ENCODE measurements at places on chromosomes 7 and 10.

DNA sequence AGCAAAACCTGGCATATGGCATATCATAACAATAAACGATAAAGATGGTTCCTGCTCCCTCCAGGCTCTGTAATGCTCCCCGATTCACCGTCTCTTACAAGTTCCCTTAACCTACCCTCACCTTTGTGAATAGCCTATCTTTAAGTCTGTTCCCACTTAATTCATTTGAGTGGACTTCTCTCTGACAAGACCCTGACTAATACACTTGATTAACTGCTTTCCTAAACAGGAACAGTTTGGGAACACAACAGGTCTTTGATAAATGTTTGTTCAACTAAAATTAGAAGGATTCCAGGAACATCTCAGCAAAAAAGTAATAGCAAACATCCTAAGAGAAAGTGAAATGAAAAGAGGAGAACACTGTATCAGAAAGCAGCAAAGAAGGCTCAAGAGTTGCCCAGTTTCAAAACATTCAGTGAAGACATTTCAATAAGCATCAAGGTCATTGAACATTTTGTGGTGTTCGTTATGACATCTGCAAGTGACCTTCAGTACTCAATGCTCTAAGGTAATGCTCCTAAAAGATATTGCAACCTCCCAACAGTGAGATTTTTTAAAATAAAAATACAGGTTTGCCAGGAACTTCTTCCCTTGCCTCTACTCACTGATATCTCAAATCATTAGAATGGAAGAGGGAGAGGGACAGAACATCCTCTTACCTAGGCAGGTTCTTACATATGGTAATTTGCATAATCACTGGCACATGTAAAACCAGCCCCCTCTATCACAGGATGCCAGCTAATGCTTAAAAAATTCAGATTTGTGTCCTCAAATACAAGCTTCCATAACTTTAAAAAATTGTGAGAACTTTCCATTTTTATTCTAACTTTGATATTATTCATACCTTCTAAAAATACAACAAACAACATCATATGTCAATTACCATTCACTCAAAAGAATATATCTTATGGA, 11.4 kb upstream of the ARHGAP12 start:
- no peaks in the 10 kb centered on the region for H3K4me1 ChIP-seq
- no peak for DNase-seq
- peaks cover 8% of the 10 kb centered on the region for H3K27me3 ChIP-seq
- no peak overlapping the region for H3K4me3 ChIP-seq
- H3K36me3 ChIP-seq: no peaks in the 10 kb centered on the region
- H3K27ac ChIP-seq: no peak overlapping the region

GRCh38 chr10:86958116-86958900, at the start of gene SNCG:
SNCG (plus strand) TSS chr10:86958599; CDS start chr10:86958698, 99 bp downstream.
- peaks cover 2% of the 10 kb centered on the region for H3K4me1 ChIP-seq
- DNase-seq: no peak
- H3K36me3 ChIP-seq: no peaks in the 10 kb centered on the region
- no peak within 1 kb of the TSS for H3K27ac ChIP-seq

GRCh38 chr7:50347693-50348092, 43.2 kb downstream of the IKZF1 start:
- H3K4me3 ChIP-seq: peak overlapping the region; percentile 77
- H3K27me3 ChIP-seq: no peaks in the 10 kb centered on the region
- H3K36me3 ChIP-seq: peaks cover 90% of the 10 kb centered on the region
- H3K27ac ChIP-seq: peak overlapping the region; percentile 91

DNA sequence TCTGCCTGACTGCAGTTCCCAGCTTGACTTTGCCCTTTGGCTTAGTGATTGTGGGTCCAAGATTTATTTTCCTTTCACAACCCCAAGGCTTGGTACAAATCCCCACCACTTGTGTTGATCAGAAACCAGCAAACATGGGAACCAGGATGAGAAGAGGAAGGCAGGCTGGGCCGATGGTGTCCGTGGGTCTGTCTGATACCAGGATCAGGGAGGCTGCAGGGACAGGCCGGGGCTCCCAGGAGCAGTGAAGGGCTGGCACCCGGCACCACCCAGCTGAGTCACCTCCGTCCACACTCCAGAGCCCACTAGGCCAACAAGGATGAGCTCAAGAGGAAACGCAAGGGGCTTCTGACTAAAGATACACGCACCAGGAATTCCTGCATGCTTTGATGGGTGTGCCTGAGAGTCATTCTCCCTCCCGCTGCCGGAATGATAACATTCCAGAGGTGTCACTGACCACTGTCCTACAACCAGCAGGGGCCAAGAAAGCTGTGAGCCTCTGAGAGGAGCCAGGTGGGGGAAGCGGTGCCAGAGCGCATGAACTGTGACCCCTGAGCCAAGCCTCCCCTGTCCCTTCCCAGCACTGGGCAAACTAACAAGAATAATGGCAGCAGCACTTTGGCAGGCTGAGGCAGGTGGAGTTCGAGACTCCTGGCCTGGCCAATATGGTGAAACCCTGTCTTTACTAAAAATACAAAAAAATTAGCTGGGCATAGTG, 29.2 kb upstream of the PROSER2 start:
- H3K27ac ChIP-seq: no peak overlapping the region
- H3K27me3 ChIP-seq: no peaks in the 10 kb centered on the region
- DNase-seq: no peak
- no peak overlapping the region for H3K4me3 ChIP-seq
- no peaks in the 10 kb centered on the region for H3K4me1 ChIP-seq
- no peaks in the 10 kb centered on the region for H3K36me3 ChIP-seq

DNA sequence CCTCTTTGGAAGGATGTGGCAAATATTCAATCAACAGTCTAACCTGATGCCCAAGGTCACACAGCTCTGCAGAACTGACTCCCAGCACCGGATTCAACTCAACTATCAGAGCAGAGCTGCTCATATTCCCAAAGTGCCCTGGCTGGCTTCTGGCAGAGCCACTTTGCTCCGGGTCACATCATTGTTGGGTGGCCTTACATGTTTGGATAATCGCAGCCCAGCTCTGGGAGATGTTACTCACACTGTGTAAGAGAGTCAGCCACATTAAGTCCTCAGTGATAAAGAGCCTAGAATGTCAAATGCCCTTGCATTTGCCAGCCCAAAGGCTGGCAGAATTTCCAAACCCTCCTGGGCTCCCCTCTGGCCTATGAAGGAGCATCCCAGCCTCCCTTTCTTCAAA, 79.8 kb upstream of the PDE1C start:
- no peak overlapping the region for H3K4me3 ChIP-seq
- H3K36me3 ChIP-seq: no peaks in the 10 kb centered on the region
- H3K27me3 ChIP-seq: no peaks in the 10 kb centered on the region
- no peak overlapping the region for H3K27ac ChIP-seq
- DNase-seq: no peak
- no peaks in the 10 kb centered on the region for H3K4me1 ChIP-seq

- no peaks in the 10 kb centered on the region for H3K36me3 ChIP-seq
- no peak within 1 kb of the TSS for H3K27ac ChIP-seq
- DNase-seq: no peak
- H3K4me3 ChIP-seq: no peak within 1 kb of the TSS
- peaks cover 9% of the 10 kb centered on the region for H3K27me3 ChIP-seq
Observed at GRCh38 chr7:99975782-99976521, at the start of gene AZGP1. AZGP1 (minus strand) TSS chr7:99976031; CDS start chr7:99976020, 11 bp downstream.

GRCh38 chr10:76961841-76962240, 675.8 kb downstream of the KCNMA1 start:
- H3K27me3 ChIP-seq: no peaks in the 10 kb centered on the region
- H3K36me3 ChIP-seq: no peaks in the 10 kb centered on the region
- no peaks in the 10 kb centered on the region for H3K4me1 ChIP-seq
- no peak overlapping the region for H3K27ac ChIP-seq
- no peak overlapping the region for H3K4me3 ChIP-seq
- DNase-seq: no peak

DNA sequence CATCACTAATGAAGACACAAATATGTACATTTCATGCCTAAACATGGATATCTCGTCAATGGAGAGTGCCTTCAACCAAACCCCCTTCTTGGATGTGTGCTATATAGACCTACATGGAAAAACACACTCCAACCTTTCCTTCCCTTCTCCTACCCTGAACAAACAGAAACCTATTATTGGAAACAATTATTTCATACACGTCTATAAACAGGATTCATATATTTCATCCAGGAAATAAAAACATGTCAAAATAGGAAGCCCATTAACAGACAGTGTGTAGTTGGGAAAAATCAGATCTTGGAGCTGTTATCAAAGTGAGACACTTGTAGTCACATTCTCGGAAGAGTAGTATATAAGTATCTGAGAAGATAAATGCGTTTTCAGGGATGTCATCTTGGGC, 81.1 kb downstream of the NRP1 start:
- no peak for DNase-seq
- H3K27me3 ChIP-seq: peaks cover 41% of the 10 kb centered on the region
- no peak overlapping the region for H3K4me3 ChIP-seq
- H3K27ac ChIP-seq: peak overlapping the region; percentile 81
- H3K4me1 ChIP-seq: peaks cover 53% of the 10 kb centered on the region

- no peaks in the 10 kb centered on the region for H3K27me3 ChIP-seq
- H3K4me3 ChIP-seq: no peak overlapping the region
- DNase-seq: no peak
- no peaks in the 10 kb centered on the region for H3K4me1 ChIP-seq
- no peak overlapping the region for H3K27ac ChIP-seq
Observed at GRCh38 chr7:93964813-93965212, 39.3 kb downstream of the BET1 start.

GRCh38 chr7:127793582-127793981, 141.6 kb downstream of the SND1 start:
- H3K36me3 ChIP-seq: peaks cover 5% of the 10 kb centered on the region
- H3K4me1 ChIP-seq: peaks cover 28% of the 10 kb centered on the region
- DNase-seq: no peak
- H3K4me3 ChIP-seq: no peak overlapping the region

DNA sequence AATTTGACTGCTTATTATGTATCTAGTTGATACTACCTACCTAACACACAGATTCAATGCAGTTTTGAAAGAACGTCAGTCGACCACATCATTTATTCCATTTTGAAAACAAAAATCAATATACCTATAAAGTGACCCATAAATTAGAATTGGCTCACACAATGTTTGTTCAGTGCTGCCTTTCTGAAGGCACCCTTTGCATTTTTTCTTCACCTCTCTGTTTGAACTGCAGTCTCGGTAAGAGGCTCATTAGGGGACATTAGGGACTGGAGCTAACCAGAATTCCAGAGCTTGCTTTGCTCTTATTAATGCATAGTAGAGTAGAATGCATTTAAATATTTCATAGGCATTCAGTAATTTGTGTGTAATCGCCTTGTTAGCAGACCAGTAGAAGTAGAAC, 234.1 kb downstream of the FOXP2 start:
- H3K27ac ChIP-seq: no peak overlapping the region
- H3K4me1 ChIP-seq: no peaks in the 10 kb centered on the region
- no peaks in the 10 kb centered on the region for H3K36me3 ChIP-seq
- no peak for DNase-seq

GRCh38 chr10:53679666-53680065, 907.1 kb upstream of the MBL2 start:
- H3K4me3 ChIP-seq: no peak overlapping the region
- H3K4me1 ChIP-seq: no peaks in the 10 kb centered on the region
- H3K36me3 ChIP-seq: no peaks in the 10 kb centered on the region
- H3K27me3 ChIP-seq: no peaks in the 10 kb centered on the region
- H3K27ac ChIP-seq: no peak overlapping the region
- no peak for DNase-seq

- no peak for DNase-seq
- H3K36me3 ChIP-seq: no peaks in the 10 kb centered on the region
- H3K27ac ChIP-seq: no peak overlapping the region
- peaks cover 2% of the 10 kb centered on the region for H3K4me1 ChIP-seq
Observed at GRCh38 chr7:117706210-117706609, 167.0 kb downstream of the CTTNBP2 start.

GRCh38 chr10:35606430-35606829, 1.3 kb downstream of the GJD4 start:
- DNase-seq: no peak
- H3K27ac ChIP-seq: no peak overlapping the region
- H3K36me3 ChIP-seq: no peaks in the 10 kb centered on the region
- no peak overlapping the region for H3K4me3 ChIP-seq

DNA sequence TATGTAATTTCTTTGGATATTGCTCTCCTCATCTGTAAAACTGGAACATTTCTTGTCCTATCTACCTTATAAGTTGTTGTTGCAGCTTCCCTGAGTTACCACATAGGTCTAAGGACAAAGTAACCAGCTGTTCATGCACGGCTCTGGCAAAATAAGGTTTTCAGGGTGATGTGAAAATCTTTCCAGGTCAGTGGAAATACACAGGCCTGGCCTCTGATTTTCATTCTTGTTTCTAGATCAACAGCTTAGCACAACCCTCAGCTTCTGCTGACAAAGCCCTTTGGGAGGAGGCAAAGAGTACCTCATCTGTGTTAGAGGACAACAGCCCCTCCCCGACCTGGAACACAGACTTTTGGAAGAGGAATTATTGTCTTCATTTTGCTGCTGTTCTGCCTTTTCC, 117.5 kb upstream of the AGK start:
- no peak overlapping the region for H3K4me3 ChIP-seq
- H3K27ac ChIP-seq: no peak overlapping the region
- no peak for DNase-seq
- H3K36me3 ChIP-seq: no peaks in the 10 kb centered on the region

- DNase-seq: no peak
- H3K4me3 ChIP-seq: no peak overlapping the region
- no peaks in the 10 kb centered on the region for H3K36me3 ChIP-seq
Observed at GRCh38 chr10:117441361-117441760, 66.1 kb upstream of the PDZD8 start.

- H3K4me3 ChIP-seq: no peak overlapping the region
- H3K36me3 ChIP-seq: no peaks in the 10 kb centered on the region
- no peak overlapping the region for H3K27ac ChIP-seq
- H3K27me3 ChIP-seq: no peaks in the 10 kb centered on the region
- no peak for DNase-seq
Observed at GRCh38 chr10:121339114-121339513, 259.1 kb downstream of the FGFR2 start.

DNA sequence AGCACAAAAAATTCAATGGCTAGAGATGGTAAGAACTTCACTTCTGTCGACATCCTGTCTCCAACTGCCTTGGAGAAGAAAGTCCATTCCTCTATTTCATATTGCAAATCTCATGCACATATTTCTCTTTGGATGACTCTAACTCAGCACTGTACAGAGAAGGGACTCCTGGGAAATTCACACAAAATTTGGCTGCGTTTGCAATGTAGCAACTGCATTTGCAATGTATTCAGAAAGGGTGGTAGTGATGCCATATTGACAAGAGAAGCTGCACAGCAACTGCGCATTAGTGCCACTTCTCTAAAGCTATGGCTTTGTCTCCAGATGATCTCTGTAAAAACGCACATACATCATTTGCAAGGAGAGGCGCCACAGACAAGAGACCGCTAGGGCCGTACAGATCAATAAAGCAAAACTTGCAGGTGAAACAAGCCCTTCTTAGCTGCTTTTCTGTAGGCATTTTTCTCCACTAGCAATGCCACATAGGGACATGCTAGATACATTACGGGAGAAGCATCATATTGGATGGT, 389.5 kb downstream of the TCERG1L start:
- no peak overlapping the region for H3K27ac ChIP-seq
- no peak overlapping the region for H3K4me3 ChIP-seq
- no peak for DNase-seq
- no peaks in the 10 kb centered on the region for H3K27me3 ChIP-seq

GRCh38 chr10:70923696-70924095, 35.3 kb upstream of the PCBD1 start:
- H3K4me3 ChIP-seq: no peak overlapping the region
- no peaks in the 10 kb centered on the region for H3K36me3 ChIP-seq
- no peak for DNase-seq
- H3K4me1 ChIP-seq: peaks cover 3% of the 10 kb centered on the region
- peaks cover 5% of the 10 kb centered on the region for H3K27me3 ChIP-seq
- H3K27ac ChIP-seq: no peak overlapping the region

Data from activated T-helper 2 cell treated with anti-CD3 and anti-CD28 coated beads, Interferon-gamma antibody, Interleukin-2, Interleukin-4, amounts not matched to agents 10 μg/mL and 5 μg/mL and 100 μg/mL, durations not matched to agents 14 hours and 24 hours and 36 hours (primary cell).